Stimulated activated CD4-positive, alpha-beta T cell treated with anti-CD3 and anti-CD28 coated beads, Interleukin-12 subunit alpha, Interleukin-12 subunit beta, amount 100 ng/mL, for 24 hours (primary cell): ENCODE measurements at places on chromosomes 7 and 10.

GRCh38 chr10:47225928-47226645 lies 73.9 kb upstream of the GDF10 start:
- DNase-seq, result no peak

GRCh38 chr10:13331646-13332045 lies 16.4 kb downstream of the SEPHS1 start:
- no peak for DNase-seq

GRCh38 chr10:7818295-7819120 lies at the start of gene TAF3:
TAF3 (plus strand) TSS chr10:7818505; CDS start chr10:7818710, 205 bp downstream.
- peak; percentile 91 for DNase-seq

DNA sequence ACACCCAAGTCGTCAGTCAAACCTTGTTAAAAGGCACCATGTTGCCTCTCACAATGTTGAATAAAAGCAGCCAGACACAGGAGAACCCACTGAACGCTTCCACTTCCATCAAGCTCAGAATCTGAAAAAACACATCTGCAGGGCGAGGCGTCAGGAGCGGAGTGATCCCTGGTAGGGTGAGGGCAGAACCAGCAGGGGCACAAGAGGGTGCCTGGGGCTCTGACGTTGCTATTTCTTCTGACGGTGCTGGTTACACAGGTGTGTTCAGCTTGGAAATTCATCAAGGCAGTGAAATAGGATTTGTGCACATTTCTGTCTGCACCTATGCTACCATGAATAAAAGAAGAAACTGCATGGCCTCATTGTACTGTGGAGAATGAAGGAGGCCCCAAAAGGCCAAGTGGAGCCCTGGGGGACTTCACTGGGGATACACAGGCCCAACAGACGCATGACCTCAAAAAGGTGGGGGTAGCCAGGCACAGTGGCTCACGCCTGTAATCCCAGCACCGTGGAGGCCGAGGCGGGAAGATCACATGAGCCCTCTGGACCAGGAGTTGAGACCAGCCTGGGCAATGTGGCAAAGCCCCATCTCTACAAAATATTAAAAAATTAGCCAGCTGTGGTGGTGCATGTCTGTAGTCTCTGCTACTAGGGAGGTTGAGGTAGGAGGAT lies 19.2 kb upstream of the NCAPG2 start:
- DNase-seq, result no peak

DNA sequence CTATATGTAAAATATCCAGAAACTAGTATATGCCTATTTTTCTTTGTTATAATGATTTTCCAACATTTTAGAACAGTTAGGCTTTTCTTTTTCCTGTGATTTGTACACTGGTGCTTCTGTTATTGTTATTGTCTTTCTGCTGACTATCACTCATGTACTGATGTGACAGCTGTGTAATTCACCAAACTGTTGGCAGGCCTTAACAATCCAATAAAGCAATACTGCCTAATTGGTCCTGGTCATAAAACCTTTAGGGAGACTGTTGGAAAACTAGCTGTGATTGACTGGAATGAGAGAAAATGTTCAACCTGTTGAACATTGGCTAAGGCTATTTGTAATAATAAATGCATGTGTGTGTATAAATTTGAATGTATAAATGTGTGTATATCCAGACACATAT lies 956.6 kb downstream of the REEP3 start:
- no peak for DNase-seq

DNA sequence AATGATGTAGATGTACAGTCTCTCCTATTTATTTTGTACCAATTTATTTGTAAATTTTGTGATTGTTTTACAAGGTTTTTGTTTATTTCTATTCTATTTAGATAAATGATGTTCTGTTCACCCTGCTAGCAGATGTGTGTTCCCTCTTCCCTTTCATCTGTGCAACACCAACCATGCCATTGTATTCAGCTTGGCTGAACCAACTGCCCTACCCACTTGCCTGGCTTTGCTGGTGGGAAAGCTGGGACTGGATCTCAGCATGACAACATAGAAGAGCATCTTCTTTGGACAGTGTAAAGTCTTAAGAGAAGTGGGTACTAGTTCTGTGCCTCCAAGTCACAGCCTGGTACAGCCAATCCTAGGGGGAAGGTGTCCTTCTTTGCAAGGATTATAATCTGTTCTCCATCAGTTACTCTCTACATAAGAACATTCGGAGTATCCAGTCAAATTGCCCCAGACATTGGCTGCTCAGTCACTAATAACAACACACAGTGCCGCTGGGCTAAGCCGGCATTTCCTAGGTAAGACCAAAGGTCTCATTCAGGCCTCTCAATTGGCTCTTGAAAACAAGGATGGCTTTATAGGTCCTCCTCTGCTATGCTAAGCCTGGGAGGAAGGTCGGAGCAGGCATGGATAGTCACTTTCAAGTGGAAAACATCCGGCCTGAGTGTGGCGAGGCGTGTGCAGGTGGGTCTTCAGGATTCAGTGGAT lies 109.7 kb downstream of the NT5C2 start:
- no peak for DNase-seq

- no peak for DNase-seq
These were observed 526.6 kb upstream of the GHITM start for GRCh38 chr10:83612746-83613145.

DNA sequence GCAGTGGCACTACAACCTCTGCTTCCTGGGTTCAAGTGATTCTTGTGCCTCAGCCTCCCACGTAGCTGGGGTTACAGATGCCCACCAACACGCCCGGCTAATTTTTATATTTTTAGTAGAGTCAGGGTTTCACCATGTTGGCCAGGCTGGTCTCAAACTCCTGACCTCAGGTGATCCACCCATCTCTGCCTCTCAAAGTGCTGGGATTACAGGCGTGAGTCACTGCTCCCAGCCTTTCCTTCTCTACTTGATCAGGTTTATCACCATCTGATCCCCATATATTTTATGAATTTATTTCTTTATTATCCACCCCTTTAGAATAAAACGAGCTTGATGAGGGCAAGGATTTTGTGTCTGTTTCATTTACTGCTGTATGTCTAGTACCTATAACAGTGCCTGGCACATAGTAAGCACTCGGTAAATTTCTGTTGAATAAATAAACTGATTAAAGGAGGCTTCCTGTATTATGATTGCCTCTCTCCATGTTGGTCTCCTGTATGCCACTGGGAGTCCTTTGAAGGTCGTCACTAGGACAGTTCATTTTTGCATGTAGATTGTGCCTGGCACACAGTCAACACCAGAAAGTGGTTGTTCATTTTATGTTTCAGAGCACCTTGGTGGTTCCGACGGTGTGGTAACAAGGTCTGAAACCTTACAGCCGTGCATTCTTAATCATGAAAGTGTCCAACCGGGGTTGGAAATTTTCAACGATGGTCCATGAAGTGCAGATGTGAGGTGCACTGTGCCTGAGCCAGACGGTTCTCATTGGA lies 9.6 kb upstream of the EIF3A start:
- DNase-seq, result no peak

- no peak for DNase-seq
These were observed 51.1 kb upstream of the COMTD1 start for GRCh38 chr10:75286901-75287300.

DNA sequence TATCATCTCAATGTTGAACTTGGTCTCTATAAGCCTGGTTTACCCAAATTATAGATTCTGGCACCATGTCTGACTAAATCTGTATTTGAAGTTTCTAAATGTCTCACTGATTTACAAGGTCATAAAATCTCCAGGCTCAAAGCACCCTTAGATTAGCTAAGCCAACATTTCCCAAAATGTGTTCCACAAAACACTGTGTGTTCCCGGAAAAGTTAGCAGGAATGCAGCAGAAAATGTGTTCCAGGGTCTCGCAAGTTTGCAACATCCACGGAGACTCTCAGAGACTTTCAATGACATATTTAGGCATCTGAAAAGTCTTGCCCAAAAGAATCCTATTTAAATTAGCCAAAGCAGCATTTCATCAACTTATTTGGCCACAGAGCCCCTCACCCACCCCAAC lies 91.9 kb downstream of the SORBS1 start:
- no peak for DNase-seq

- no peak for DNase-seq
These were observed 12.6 kb upstream of the NPVF start for GRCh38 chr7:25240896-25241295.

GRCh38 chr7:69172357-69173077 lies 425.8 kb upstream of the AUTS2 start:
- DNase-seq, result no peak
